ENCODE measurements at places on chromosomes 3 and 15.

GRCh38 chr3:107934808-107935207 lies 156.0 kb downstream of the CD47 start:
- no peak for DNase-seq

GRCh38 chr15:40081691-40082194 lies 26.9 kb downstream of the BMF start:
- no peak for DNase-seq

DNA sequence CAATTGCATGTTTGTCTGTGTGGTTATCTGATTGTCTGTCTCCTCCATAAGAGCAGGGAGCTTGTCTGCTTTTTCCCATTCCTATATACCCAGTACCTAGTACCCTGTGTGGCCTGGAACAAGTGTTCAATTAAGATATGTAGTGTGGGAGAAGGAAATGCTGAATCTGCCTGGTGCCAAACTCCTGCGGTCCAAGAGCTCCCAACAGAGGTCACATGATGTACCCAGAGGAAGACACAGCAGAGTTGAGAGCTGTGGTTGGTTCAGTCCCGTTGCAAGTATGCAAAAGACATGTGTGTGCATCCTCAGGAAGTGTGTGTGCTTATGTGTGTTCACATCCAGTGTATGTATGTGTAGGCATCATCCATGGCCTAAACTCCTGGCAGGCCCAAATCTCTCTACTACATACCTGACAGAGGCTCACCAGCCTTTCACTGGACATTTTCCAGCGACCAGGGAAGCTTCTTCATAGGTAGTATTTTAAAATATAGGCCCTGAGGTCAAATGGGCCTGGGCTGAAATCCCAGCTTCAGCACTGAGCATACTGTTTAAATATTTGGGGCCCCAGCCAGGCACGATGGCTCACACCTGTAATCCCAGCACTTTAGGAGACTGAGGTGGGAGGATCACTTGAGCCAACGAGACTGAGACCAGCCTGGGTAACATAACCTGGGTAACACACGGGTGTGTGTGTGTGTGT lies 34.0 kb upstream of the ITGA11 start:
- DNase-seq = no peak

GRCh38 chr3:138687236-138687635 lies 78.7 kb downstream of the FAIM start:
- DNase-seq = no peak

DNA sequence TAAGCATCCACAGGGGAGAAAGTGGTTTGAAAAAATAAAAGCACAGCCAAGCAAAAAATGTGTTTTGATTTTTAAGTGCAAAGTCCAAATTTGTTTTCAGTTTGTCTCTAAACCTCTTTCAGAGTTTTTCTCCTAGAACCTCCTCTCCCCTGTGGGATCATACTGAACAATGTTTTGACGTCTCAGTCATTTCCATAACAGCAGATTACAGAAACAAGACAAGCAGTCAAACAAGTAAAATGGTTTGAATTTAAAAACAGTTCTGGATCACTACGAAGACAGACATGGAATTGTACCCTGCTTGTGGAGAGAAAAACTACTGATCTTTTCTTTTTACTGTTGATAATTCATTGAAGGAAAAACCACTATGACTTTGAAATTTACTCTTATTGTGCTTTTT lies 245.7 kb upstream of the CNTN4 start:
- no peak for DNase-seq

- DNase-seq = no peak
Measured at GRCh38 chr15:71279757-71280141, 164.5 kb downstream of the THSD4 start.

DNA sequence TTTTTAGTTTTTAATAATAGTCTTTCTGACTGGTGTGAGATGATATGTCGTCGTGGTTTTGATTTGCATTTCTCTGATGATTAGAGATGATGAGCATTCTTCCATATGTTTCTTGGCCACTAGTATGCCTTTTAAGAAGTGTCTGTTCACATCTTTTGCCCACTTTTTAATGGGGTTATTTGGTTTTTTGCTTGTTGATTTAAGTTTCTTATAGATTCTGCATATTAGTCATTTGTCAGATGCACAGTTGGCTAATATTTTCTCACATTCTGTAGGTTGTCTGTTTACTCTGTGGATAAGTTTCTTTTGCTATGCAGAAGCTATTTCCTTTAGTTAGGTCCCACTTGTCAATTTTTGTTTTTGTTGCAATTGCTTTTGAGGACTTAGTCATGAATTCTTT lies 185.4 kb downstream of the SUCNR1 start:
- no peak for DNase-seq

- no peak for DNase-seq
Measured at GRCh38 chr3:113953677-113954076, 5.9 kb downstream of the ZDHHC23 start.

- no peak for DNase-seq
Measured at GRCh38 chr15:90087454-90088154, 14.7 kb downstream of the IDH2 start.

DNA sequence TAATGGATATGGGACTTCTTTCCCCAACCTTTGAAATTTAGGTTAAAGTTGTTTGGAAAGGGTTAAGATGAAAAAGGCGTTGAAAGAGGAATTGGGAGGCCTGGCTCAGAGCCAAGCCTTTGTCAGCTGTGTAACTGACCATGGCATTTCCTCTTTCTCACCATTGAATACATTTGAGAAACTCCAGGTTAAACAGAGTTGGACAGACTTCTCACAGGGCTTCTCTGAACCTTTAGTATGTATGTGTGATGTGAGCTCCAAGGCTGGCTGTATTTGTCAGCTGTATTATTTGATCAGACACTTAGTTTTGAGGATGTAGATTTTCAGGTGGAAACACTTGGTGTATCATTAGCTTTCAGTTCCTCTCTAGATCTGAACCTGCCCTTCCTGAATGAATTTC lies 136.4 kb upstream of the GOLGA6L4 start:
- no peak for DNase-seq

GRCh38 chr3:13209634-13209997 lies 136.4 kb upstream of the IQSEC1 start:
- DNase-seq = no peak

DNA sequence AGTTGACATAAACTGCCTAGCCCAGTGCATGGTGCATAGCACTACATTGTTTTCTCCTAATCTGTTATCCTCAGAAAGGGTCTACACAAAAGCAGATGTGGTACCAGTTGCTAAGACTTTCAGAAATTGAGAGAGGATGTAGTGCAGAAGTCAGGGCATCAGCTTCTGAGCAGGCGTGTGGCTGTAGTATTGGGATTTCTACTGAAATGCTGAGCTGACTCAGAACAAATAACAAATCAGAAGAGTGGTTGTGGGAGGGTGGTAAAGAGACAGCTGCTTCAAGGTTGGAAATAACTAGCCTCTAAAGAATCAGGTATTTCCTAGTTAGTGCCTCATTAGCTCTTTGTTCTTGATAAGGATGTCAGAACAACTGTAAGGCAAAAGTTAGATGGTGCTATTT lies 161.3 kb downstream of the AKAP13 start:
- no peak for DNase-seq

DNA sequence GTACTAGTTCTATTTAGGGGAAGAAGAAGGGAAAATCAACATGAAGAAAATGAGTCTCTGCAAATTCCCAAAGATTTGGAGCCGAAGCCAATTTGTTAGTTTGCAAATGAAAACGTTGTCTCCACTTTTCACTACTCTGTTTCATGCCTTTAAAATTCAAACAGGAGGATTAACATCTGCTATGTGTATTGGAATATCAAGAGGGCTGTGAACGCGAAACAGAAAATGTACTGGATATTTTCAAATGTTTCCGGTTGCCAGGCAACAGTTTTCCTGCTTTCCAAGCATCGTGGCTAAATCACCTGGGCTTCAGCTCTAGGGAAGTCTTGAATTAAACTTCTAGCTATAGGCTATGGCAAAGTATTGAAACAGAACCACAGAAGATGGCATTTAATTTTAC lies 172.8 kb downstream of the KCNMB2 start:
- no peak for DNase-seq

DNA sequence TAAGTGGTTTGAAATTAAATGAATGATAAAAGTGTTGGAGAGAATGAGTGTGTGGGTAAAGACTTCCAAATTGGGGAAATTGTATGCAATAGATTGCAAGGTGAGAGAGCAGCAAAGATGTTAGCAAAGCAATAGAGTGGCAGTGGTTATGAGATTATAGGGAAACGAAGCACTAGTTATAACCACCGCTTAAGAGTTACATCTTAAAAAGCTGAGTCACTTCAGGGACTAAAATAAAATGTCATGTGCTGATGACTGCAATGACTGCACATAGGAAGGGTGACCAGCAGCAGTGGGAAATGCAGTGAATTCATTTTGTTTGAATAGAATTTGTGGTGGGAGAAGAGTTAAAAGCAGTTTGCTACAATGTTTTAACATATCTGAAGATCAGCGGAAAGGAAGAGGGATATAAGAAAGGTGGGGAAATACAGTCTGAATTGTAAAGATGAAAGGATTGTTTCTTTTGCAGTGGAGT lies 127.3 kb downstream of the RAP2B start:
- DNase-seq = no peak

GRCh38 chr3:4980229-4981203 lies 1.3 kb downstream of the BHLHE40 start:
- peak; percentile 78 for DNase-seq

DNA sequence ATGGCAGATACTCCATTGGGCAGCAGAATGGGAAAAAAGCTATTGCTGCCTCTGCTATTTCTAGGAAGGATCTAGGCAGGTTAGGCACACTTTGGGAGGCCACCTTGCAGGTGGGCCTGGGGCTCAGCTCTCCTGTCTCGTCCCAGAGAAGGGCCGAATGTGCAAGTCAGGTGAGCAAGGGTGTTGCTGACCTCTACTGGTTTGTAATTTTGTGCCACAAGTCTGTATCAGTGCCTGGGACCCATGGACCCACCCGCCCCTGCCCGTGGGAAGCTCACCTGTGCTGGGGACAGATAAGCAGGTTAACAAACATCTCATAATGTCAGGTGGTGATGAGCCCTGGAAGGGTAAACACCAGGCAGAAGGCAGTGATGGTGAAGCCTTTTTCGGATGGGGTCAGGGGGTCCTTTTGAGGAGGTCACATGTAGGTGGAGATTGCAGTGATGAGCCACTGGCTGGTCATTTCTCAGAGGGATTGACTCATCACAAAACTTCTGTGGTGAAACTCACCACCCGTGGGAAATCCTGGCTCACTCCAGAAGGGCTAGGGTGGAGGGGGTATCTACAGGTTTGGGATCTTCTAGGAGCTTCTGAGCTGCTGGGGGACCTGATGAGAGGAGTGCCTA lies 161.3 kb downstream of the KLF13 start:
- DNase-seq = no peak

GRCh38 chr3:133158686-133159085 lies 120.5 kb downstream of the TMEM108 start:
- DNase-seq = no peak

DNA sequence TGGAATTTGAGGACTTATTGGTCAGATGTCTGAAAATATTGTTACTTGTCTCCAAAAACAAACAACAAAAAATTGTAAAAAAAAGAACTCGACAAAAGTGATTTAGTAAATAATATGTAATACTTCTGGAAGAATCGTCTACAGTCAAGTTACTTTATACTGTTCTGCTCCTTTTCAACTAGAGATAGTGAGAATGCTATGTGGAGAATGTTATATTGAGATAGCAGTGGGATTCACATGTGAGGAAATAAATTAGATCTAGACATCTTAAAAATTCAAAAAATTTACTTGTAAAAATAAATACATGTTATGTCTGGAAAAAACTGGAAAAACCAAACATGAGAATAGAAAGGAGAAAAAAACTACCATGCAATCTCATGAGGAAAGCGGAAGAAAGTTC lies 64.9 kb downstream of the SGO1 start:
- no peak for DNase-seq

DNA sequence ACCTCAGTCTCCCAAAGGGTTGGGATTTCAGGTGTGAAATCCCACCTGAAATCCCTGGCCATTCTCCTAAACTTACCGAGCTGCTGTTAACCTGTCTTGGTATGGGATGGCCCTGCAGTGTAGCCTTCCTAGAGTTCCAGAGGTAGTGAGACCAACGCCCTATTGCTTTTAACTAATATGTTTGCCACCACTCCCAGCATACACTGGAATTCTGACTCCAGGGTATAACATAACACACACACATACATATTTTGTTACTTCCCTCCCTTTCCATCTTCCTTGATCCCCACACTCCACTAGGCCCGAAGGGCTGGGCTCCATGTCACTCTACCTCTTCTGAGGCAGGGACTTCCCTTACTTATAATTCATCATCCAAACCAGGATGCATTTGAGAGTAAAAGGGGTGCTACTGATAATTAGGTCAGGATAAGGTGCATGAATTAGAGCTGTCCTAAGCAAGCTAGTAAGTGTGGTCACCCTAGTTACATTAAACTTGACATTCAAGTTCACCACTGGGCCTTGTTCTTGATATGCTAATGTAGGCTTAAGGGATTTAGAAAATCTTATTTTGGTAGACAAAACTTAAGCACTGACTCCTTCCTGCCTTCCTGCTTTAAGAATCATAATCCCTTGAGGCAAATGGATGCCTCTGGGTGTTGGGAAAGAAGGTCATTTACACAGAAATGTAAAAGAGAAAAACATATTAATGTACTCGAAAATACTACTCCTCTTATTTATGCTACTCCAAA lies 317.6 kb downstream of the MAGI1 start:
- DNase-seq = no peak

- DNase-seq = no peak
Measured at GRCh38 chr3:195075199-195075940, 195.6 kb downstream of the XXYLT1 start.

GRCh38 chr3:12289524-12289923 lies 654 bp downstream of the PPARG start:
- no peak for DNase-seq

DNA sequence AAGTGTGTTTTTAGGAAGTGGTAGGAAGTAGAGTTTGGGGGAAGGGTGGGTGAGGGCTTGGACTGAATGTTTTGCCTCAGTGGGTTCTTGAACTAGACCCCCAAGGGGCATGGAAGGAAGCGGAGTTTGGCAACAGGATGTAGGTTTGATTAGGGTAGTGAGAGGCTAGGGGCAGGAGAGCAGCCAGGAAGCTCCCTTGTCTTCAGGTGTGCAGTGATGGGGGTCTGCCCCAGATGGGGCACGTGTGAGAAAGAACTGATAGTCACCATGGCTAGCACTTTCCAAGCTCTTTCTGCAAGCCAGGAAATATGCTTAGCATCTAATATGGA lies 4.7 kb downstream of the ZSCAN2 start:
- DNase-seq = no peak

DNA sequence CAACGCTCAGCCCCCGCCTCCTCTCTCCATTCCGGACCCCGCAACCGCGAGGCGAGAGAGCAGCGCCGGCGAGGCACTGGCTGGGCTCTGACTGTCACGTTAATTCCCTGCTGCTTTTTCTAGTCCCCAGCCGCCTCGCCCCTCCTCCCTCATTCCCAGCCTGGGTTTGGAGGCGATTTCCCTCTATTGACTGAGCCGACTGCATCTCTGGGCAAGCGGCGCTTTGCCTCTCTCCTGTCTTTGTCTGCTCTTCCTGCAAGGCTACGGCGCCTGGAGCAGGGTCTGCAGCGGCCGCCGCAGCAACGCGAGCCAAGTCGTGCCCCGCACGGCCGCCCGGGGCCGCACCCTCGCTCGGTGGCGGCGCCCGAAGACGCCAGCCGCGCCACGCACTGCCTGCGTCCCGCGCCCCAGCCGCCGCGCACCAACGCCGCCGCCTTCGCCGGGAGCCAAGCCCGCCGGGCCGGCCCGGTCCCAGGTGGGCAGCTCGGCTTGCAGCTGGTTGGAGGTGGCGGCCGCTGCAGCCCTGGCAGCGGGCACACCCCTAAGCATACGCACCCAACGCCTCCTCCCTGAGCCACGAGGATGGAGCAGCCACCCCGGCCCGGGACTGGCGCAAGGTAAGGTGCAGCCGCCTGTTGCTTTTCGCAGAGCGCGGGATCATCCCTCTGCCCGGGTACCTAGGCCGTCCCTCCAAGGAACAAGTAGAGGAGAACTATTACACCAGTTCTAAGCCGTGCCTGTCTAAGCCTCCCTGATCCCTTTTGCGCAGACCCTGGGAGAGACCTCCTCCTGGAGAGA lies at the start of gene LRRC3B:
Gene LRRC3B, plus strand, starts transcription at position 152 of the 798 bp plus-strand sequence. CDS start 86,901 bp downstream, outside the sequence.
- no peak for DNase-seq

Data from GOT3 (cell line).